ENCODE measurements at places on chromosomes 1 and 21.

- DNase-seq: no peak
Observed at GRCh38 chr1:111989531-111990025, at the start of gene KCND3. KCND3 (minus strand) TSS chr1:111989668.

DNA sequence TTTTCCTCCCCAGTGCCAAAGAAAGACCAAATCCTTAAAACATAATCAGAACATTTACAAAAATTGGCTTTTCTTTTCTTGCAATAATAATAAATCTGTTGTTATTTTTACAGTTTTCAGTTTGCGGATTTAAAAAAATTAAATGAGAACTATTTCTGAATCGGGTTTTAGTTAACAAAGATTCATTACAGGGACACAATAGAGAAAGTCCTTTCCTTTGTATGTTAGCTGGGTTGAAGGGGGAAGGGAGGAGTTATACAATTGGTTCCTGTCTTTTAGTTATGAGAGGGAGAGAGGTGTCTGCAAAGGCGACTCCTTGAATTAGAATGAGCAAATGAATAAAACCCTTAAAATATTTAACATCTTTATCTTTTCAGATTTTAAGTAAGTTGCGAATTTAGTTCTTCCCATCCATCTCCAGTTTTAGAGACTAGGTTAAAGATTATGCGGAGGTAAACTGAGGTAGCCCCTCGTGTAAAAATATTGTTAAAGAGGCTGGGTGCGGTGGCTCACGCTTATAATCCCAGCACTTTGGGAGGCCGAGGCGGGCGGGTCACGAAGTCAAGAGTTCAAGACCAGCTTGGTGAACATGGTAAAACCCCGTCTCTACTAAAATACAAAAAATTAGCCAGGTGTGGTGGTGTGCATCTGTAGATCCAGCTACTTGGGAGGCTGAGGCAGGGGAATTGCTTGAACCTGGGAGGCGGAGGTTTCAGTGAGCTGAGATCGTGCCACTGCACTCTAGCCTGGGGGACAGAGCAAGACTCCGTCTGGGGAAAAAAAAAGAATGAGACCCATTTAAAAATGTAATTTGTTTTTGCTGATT is 3.9 kb downstream of the SPEN start:
- DNase-seq: no peak

DNA sequence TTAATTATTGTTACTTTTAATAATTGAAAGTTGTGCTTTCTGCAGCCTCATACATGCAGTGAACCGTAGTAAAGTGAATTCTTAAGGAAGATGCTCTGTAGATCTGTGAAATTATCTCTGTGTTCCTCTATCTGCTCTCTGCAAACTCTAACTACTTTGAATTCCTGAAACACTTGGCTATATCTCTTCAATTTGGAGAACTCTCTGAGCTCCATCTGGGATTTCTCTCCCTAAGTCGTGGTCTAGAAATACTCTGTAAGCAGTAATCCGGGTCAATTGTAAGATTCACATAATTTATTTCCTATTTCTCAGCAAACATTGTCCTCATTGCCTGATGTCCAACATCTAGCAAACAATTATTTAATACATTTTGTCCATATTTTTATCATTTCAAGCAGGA is 164.9 kb downstream of the USH2A start:
- DNase-seq: no peak

DNA sequence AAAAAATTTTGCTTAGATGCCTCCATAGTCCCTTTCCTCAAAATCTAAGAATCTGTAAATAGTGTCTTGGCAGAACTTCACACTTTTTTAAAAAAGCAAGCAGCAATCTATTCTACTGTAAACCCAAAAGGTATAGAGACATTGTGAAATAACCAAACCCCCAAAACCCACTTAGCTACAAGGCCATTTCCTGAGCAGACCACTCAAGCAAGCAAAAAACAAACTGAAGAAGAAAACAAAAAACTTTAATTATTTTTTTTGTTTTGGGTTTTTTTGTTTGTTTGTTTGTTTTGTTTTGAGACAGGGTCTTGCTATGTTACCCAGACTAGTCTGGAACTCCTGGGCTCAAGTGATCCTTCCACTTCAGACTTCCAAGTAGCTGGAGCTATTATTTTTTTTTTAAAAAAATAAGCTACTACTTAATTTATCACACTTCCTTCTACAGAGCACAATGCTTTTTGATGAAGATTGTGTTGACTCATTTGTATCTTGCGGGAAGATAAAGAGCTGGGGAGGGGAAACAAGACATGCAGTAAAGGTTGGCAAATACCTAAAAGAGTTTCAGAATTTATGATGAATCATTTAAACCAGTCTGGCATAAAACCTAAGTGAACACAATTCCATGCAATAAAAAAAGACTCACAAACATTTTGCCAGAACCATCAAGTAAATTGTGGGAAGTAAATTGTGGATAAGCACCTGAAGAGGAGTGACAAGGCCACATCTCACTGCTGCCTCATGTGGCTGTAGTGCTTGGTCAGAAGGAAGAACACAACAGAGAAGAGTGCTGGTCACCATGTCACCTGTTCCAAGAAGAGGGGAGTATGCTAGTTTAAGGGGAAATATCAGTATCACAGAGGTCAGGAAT is 2.7 kb upstream of the PTPN22 start:
- DNase-seq: no peak

Data from stimulated activated CD4-positive, alpha-beta T cell treated with anti-CD3 and anti-CD28 coated beads, Interleukin-2, amount 100 ng/mL, for 4 hours (primary cell).